ENCODE measurements at places on chromosomes 1 and 21.
A peak's percentile ranks its signal among the peaks of the same experiment; 100 is the strongest.

- DNase-seq: peak; percentile 43
Observed at GRCh38 chr1:226649780-226650179, 89.3 kb downstream of the ITPKB start.

GRCh38 chr1:214739621-214740238 lies 136.7 kb downstream of the CENPF start:
- no peak for DNase-seq

DNA sequence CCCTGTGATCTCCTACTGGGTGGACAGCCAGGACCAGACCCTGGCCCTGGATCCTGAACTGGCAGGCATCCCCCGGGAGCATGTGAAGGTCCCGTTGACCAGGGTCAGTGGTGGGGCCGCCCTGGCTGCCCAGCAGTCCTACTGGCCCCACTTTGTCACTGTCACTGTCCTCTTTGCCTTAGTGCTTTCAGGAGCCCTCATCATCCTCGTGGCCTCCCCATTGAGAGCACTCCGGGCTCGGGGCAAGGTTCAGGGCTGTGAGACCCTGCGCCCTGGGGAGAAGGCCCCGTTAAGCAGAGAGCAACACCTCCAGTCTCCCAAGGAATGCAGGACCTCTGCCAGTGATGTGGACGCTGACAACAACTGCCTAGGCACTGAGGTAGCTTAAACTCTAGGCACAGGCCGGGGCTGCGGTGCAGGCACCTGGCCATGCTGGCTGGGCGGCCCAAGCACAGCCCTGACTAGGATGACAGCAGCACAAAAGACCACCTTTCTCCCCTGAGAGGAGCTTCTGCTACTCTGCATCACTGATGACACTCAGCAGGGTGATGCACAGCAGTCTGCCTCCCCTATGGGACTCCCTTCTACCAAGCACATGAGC lies 17.2 kb upstream of the SLC25A44 start:
- no peak for DNase-seq

DNA sequence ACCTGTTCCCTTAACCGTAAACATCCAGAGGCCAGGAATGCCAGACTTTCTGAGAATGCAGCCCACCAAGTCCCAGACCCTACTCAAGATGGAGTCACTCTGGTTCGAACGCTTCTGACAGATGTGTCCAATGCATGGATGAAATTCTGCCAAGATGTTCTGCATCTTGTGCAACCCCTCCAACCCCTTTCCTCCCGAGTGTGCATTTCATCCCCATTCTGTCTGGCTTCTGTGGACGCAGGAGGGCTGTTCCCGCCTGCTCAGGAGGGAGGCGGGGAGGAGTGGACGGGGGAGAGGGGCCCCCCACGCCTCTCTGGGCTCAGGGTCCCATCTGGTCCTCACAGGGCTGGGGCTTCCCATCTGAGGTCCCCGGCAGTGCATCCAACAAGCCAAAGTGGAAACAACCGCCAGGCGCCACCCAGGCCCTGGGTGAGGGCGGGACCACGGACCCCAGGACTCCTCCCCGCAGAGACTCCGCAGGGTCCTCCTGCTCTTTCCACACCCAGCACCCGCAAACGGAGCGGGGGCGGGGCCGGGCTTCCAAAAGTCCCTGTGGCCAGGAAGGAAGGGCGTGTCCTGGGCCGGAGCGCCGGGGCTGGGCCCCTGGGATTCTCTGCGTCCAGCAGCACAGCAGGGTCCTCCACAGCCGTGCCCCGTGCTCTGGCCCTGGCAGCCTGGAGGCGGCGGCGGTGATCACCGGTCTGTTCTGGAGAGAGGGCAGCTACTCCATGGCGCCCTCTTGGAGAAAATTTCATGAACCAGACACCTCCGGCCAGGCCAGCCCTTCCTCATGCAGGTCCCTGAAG lies 27.8 kb upstream of the SUMO3 start:
- peak; percentile 64 for DNase-seq

DNA sequence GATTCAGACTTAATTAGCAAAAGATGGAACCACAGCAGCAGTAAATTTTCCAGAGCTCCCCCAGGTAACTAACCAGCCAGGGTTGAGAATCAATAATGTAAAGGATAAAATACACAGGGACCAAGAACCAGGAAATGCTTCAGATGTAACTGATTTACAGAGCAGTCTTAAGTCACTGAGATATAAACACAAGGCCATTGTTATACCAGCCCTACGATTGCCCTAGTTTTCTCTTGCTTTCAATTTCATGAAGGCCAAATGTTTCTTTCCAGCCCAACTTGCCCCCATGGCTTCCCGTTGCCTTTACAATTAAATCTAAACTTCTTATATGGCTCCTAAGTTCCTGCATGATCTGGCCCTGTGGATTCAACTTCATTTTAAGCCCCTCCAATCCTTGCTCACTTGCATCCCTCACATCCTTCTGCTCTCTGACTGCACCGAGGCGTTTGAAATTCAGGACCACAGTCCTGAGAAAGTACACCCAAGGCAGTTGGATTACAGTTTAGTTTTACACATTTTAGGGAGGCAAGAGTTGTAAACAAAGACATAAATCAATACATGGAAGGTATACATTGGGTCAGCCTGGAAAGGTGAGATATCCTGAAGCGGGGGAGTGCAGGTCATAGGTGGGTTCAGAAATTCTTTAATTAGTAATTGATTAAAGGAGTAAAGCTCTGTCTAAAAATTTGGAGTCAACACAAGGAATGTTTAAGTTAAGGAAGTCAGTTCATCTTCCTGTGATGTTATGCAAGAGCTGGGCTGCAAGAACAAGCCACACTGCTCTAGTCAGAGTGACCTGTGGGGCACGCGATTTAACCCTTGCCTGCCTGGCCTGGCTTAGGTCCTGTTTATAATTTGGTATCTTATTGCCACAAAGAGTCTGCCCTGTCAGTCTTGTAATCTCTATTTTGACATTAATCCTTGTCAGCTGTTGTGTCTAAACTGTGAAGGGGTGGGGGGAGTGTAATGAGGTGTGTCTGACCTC lies 69.9 kb upstream of the COG2 start:
- peak; percentile 22 for DNase-seq

DNA sequence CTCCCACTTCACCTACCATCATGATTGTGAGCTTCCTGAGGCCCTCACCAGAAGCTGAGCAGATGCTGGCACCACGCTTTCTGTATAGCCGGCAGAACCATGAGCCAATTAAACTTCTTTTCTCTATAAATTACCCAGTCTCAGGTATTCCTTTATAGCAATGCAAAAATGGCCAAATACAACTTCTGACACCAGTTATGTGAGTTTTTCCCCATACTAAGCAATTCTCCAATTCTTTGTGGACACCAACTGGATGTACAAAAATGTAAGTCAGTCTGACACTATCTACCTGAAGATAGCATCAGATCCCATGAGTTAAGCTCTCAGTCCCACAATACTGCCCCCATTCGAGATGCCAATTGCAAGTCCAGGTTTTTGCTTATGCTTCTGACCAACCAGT lies 65.4 kb upstream of the PPIH start:
- DNase-seq: no peak

GRCh38 chr1:42759114-42759513 lies 7.7 kb downstream of the P3H1 start:
- DNase-seq: no peak

DNA sequence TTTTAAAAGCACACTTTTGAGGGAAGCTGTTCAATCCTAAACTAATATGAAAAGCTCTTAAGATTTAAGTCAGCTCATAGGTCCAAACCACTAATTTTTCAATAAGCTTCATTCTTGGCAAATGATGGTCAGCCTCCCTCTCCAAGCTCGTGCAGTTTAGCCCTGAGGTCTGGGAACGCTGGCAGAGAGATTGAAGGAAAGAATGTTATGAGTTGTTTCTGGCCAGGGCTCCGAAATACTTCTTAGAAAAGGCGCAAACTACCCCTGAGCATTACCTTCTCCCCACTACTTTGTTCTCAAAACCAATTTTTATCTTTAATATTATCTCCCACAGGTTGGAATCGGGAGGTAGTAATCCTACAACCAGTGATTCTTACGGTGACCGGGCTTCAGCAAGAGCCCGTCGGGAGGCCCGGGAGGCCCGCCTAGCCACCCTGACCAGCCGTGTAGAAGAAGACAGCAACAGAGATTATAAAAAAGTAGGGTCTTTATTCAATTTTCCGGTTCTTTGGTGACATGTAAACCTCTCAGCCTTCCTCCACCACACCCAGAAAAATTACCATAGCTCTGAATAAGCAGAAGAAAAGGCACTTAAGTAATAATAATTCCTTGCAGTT lies 147.7 kb downstream of the SYT2 start:
- DNase-seq: no peak

- no peak for DNase-seq
Observed at GRCh38 chr21:38319781-38320180, 63.0 kb downstream of the KCNJ15 start.

DNA sequence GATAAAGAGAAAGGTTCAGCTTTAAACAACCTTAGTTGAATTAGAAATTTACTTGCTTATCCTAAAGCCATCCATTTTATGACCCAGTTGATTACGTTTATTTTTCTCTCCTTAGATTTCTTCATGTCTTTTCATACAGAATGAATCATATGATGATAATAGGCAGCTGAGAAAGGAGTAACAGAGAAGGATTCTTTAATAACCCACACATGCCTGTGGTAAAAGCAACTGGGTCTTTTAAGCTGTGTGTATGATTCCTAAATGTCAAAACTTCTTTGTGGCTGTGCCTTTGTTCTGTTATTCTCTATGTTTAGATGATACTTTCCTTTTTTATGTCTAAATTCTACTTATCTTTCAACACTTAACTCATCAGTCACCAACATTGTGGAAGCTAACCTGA lies 626.5 kb downstream of the NCAM2 start:
- DNase-seq: peak; percentile 65

GRCh38 chr1:97573553-97573952 lies 347.3 kb downstream of the DPYD start:
- peak; percentile 14 for DNase-seq

GRCh38 chr21:21295303-21295702 lies 297.1 kb downstream of the NCAM2 start:
- no peak for DNase-seq

DNA sequence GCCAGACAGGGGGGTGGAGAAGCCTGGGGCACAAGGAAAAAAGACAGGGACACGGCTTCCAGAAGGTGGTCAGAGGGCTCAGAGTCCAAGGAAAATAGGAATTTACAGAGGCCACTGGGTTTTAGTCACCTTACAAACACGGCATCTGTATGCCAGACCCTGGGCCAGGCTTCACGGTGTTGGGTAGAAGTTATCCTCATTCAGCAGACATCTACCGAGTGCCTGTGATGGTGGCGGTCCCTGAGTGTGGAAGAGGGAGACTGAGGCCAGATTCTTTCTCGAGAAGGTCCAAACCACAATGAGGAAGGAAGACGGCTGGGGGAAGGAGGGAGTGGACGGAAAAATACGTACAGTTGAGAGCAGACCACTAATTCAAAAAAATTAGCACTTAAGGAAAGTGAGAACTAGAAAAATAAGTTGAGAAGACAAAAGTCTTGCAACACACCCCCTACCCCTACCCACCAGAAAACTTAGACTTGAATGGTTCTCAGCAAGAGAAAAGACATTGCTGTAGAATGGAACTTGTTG lies 864 bp upstream of the BTG2 start:
- DNase-seq: no peak

GRCh38 chr1:53107570-53108322 lies 34.7 kb downstream of the SLC1A7 start:
- peak; percentile 80 for DNase-seq

DNA sequence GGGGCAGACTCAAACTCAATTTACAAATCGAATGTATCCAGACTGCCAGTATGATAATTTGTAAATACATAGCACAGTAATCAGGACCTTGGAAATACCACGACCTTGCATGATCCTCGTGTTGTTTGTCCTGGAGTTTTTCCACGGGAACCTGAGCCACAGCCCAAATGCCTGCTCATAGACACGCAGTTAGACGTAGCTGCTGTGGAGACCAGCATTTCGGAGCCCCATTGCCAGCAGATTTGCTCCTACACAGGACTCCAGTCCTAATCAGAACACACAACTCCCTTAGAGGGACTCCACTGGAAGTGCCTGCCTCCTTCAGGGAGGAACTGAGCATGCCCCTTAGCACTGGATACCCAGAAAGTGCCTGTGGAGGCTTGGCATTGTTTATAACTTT lies 163.2 kb downstream of the GALNT2 start:
- no peak for DNase-seq

DNA sequence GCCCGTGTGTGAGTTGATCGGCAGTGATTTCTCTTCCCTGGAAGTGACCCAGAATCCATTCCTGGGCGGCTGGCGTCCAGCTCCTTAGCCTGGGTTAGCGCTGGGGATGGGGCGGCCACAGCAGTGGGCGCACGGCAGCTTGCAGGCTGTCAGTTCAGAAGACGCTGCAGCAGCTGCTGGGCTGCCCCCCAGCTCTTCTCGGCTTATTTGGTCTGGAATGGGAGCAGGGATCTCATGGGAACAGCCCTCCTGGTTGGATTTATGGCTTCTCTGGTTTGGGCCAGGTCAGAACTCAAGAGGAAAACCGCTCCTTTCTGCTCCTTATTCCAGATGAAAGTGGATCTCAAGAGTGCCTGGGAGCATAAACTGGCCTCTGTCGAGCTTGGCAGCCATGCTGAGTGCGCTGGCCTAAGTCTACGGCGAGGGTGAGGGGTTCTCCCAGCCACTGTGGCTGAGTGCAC lies 148.2 kb downstream of the PRDM16 start:
- no peak for DNase-seq

GRCh38 chr1:38381256-38381655 lies 334.7 kb upstream of the POU3F1 start:
- DNase-seq: no peak

- DNase-seq: no peak
Observed at GRCh38 chr1:34143975-34144374, 21.1 kb downstream of the CSMD2 start.

- DNase-seq: no peak
Observed at GRCh38 chr1:71276466-71276865, 195.6 kb upstream of the ZRANB2 start.

- no peak for DNase-seq
Observed at GRCh38 chr1:204076891-204077290, 4.0 kb downstream of the SOX13 start.

GRCh38 chr1:42851420-42851819 lies 5.0 kb downstream of the ZNF691 start:
- no peak for DNase-seq

DNA sequence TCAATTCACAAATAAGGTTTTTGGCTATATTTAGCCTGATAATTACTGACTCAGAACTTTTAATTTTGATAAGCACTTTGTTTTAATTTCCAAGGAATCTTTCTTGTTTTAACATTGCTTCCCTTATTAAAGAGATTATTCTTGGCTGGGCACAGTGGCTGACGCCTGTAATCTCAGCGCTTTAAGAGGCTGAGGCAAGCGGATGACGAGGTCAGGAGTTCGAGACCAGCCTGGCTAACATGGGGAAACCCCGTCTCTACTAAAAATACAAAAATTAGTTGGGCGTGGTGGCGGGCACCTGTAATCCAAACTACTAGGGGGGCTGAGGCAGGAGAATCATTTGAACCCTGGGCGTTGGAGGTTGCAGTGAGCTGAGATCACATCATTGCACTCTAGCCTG lies 13.8 kb downstream of the ALG14 start:
- no peak for DNase-seq

All from fibroblast of pulmonary artery (primary cell).